ENCODE measurements at places on chromosomes 1 and 21.

DNA sequence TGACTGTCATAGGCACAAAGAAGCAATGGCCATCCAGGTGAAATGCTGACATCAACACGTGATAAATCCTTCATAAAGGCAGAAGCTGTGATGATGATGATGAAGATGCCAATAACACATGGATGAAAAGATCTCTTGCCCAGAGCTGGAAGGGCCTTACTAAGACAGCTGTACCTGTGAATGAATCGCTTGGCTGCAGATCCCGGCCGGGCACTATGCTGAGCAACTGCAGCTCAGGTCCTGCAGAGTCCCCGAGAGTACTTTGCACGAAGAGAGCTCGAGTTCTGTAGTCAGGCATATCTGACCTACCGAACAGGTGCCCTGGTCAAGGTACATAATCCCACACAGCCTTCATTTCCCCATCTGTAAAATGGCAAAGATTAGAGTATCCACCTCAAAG is 48.8 kb downstream of the PGBD5 start:
- DNase-seq: no peak

- DNase-seq: no peak
Observed at GRCh38 chr1:245957427-245957826, 549.7 kb downstream of the SMYD3 start.

- no peak for DNase-seq
Observed at GRCh38 chr21:43207868-43208267, 39.1 kb downstream of the CRYAA start.

GRCh38 chr1:21269461-21270085 is 20.7 kb downstream of the ECE1 start:
- DNase-seq: no peak

DNA sequence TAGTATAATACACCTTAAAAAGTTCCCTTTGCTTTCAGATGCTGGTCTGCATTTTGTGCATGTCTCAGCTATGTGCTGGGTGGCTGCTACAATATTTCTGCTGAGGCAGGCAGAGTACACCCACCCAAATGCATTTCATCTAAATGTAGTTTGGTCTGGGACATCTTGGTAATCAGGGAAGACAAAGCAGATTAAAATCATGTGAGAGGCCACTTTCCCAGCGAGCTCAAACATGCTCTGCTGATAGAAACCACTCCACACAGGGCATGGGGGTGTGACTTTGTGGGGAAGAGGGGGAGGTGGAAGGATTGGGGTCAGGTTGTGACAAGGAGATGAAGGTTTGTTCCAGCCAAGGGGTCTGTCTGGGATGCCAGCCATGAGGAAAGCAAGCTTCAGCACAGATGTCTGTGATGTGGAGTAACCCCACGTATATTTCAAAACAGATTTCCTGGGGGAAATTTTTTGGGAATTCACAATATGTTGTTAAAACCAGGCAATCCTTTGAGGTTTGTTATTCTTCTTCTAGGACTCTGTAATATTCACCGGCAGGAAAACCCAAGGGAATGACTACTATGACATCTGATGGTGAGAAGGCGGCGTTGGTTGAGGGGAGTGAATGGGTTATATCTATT is 255.1 kb upstream of the FGGY start:
- DNase-seq: no peak

- DNase-seq: peak; percentile 24
Observed at GRCh38 chr1:97745912-97746311, 174.9 kb downstream of the DPYD start.

GRCh38 chr21:8991968-8992621 is 1529.3 kb upstream of the TPTE start:
- DNase-seq: no peak

Data from foreskin keratinocyte (primary cell).